AG10803 (cell line): ENCODE measurements at places on chromosomes 3 and 15.
A peak's percentile ranks its signal among the peaks of the same experiment; 100 is the strongest.

- no peak for DNase-seq
These were observed 39.8 kb downstream of the PXYLP1 start for GRCh38 chr3:141271279-141272030.

- no peak for DNase-seq
These were observed 37.5 kb downstream of the EHD4 start for GRCh38 chr15:41934843-41935242.

DNA sequence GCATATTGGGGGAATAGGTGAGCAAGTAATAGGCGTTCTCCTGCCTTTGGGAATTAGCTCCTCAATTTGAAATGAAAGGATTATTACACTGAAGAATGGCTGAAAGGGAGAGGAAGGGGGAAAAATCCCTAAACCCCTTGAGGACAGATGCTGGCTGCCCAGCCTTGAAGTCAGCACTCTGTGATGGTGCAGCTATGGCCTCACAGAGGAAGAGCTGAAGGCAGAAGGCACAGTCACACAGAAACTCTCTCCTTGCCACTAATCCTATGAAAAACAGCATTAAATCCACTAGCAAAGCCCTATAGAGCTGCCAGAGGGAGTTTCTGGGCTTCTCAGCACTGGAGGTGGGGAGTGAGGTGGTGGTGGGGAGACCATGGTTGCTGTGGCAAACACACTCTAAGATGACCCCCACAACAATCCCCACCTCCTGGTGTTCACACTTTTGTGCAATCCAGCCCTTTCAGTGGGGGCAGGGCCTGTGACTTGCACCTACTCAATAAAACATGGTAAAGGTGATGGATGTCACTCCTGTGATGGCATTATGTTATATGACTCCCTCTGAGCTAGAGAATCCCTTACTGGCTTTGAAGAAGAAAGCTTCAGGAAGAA lies 101.2 kb downstream of the RFTN1 start:
- DNase-seq: no peak

GRCh38 chr3:140626856-140627255 lies 51.0 kb upstream of the TRIM42 start:
- DNase-seq: no peak

DNA sequence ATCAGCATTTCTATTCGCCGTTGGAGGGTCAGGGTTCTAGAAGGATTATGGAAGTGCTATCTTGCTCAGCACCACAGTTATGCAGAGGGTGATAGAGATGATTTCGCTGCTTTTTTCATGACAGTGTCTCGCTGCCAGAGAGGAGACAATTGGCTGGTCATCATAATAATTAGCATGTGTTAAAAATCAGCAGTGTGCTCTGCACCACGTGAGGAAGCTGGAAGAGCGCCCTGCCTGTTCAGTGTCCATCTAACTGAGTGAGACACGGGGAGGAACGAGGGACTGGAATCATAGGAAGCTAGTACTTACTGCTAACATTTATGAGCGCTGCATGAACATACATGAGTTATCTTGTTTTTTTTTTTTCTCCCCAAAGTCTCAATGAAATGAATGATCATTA lies 116.2 kb upstream of the PLAAT1 start:
- DNase-seq: no peak

DNA sequence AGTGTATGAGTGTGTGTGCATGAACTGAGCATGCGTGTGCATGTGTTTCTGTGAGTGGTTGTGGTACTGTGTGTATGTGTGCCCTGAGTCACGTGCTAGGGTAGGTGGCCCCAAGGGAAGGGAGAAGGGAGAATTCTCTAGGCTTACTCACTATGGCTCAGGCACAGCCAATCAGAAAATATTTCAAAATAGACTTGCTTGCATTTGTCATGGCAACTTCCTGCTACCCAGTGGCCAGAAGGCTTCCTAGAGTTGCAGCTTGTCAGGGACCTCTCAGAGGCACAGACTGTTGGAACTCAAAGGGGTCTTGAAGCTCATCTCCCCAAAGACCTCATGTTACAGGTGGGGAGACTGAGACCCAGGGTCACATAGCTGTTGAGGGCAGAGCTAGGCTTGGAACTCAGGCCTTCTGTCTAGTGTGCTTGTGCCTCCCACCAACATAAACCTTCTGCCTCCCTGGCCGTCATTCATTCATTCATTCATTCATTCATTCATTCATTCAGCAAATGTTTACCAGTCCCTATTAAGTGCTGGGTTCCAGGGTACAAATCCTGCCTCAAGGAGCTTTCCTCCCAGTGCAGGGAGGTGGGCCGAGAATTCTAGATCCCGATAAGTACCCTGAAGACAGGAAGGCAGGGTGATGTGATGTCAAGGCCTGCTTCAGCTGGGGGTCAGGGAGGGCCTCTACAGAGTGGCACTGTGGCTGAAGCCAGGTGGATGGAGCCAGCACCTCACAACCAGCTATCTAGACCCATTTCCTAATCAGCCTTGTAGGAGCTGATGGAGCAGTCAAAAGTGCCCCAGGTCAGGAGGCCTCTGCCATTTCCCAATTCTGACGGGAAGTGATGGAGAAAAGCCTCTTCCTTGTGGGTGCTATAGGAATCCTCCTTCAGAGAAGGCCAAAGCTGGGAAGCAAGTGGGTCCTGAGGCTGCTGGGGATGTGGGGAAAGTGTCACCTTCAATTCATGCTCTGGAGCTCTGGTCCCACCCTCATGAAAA lies 10.9 kb upstream of the RFT1 start:
- peak; percentile 68 for DNase-seq

DNA sequence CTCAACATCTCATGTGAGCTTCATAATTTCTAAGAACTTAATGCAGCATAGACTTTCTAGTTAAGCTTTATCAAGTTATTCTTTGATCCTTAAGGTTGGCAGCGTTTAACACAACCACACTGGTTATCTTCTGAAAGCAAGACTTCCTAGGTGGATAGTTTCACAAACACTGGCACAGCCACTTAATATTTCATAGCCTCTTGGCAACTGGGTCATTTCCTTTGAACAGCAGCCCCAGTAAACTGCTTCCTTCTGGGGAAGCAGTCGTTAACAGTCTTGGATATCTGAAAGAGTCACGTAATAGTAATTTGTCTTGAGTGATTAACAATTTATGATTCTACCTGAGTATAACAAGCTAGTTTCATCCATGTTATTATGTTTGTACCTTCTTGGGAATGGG lies 45.9 kb upstream of the ABHD10 start:
- DNase-seq: no peak
